T-helper 1 cell (primary cell): ENCODE measurements at places on chromosomes 1 and 21.

GRCh38 chr1:110211496-110212168, 1.5 kb downstream of the KCNC4 start:
- DNase-seq: peak; percentile 38

GRCh38 chr21:33155422-33155821, 74.3 kb upstream of the IFNAR2 start:
- DNase-seq: no peak

- DNase-seq: no peak
These were observed 10.9 kb upstream of the GALNT2 start for GRCh38 chr1:230056098-230056497.

DNA sequence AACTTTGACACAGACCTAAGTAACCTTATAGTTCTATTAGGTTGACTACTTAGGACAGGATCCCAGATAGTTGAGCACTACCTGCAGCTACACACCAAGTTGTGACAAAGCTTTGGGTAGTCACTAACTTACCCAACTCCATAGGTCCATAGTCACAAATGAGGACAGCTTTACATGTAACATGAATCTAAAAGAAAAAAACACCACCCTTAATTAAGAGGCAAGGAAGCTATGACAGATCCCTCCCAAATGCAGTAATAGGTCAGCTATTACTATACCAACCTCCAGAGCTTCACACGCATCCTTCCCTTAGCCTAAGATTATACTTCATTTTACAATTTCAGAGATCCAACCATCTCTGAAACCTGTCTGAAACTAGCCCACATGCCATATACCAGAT, 12.7 kb upstream of the RAB42 start:
- no peak for DNase-seq

- DNase-seq: no peak
These were observed 27.2 kb upstream of the TSPAN2 start for GRCh38 chr1:115116512-115116911.

- no peak for DNase-seq
These were observed 1.5 kb downstream of the HMCN1 start for GRCh38 chr1:185735701-185736064.

- DNase-seq: no peak
These were observed 39.1 kb upstream of the TRAPPC10 start for GRCh38 chr21:43972850-43973633.

DNA sequence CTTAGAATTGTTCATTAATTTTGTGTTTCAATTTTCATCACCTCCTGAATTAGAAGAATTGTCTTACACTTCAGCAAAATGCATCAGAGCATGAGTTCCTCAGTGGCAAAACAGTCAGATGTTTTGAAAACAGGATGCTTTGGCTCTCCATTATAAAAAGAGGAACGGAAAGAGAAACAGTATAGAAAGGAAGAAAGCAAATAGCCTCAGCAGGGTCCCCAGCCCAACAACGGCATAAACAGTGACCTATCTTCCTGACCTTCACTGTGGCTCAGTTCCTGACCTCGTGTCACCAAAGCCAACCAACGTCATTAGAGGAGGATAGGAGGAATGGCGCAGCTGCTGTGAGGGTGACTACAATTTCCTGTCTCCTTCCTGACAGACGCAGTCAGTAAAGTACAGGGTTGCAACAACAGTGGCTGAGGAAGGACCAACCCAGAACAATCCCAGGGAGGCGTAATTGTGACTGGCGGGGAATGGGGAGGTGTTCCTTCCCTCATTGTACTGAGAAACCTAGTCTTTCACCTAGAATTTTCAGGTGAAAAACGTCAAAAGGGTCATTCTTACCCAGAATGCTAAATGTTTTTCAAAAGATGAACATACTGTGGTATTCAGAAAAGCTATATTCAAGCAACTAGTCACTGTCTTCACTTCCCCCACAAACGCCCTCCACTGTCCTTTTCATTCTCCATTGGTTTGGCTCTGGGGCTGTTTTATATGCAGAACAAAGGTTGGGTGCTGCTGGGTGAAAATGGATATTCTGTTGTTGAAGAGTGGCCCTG, 197.9 kb upstream of the SGIP1 start:
- peak; percentile 68 for DNase-seq

- DNase-seq: no peak
These were observed 13.3 kb downstream of the COL9A2 start for GRCh38 chr1:40303790-40304189.

- DNase-seq: no peak
These were observed 23.1 kb downstream of the UBE2G2 start for GRCh38 chr21:44778499-44778911.

- DNase-seq: no peak
These were observed 209.6 kb downstream of the GREM2 start for GRCh38 chr1:240402326-240402725.
